AG08395 (cell line): ENCODE measurements at places on chromosomes 16 and 17.
A peak's percentile ranks its signal among the peaks of the same experiment; 100 is the strongest.

DNA sequence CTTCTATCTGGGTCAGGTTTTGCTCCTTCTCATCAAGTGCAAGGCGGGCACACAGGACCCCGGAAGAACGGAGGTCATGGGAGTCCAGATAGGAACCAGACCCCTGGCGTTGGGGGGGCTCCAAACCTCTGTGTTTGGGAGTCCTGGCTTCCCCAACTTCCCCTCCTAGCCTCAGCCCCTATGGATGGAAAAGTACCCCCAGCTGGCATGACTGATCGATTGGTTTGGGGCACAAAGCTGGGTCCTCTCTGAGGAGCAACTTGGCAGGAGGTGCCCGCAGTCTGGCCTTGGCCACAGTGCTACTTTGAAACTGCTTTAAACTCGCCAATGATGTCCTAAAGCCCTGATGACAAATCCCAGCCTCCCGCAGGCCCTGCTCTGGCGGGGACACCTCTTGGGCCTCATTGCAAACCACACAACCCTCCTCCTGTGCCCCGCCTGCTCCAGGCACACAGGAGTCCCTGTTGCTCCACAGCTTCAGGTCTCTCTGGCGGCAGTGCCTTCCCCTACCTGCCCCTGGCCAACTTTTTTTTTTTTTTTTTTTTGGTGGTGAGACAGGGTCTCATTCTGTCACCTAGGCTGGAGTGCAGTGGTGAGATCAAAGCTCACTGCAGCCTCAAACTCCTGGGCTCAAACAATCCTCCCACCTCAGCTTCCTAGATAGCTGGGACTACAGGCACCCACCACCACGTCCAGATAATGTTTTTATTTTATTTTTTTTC, 38.0 kb upstream of the SNN start:
- no peak for DNase-seq

- DNase-seq = peak; percentile 65
Measured at GRCh38 chr17:67376415-67376736, 705 bp upstream of the PITPNC1 start.

- no peak for DNase-seq
Measured at GRCh38 chr16:72122308-72122707, 28.7 kb downstream of the DHX38 start.

DNA sequence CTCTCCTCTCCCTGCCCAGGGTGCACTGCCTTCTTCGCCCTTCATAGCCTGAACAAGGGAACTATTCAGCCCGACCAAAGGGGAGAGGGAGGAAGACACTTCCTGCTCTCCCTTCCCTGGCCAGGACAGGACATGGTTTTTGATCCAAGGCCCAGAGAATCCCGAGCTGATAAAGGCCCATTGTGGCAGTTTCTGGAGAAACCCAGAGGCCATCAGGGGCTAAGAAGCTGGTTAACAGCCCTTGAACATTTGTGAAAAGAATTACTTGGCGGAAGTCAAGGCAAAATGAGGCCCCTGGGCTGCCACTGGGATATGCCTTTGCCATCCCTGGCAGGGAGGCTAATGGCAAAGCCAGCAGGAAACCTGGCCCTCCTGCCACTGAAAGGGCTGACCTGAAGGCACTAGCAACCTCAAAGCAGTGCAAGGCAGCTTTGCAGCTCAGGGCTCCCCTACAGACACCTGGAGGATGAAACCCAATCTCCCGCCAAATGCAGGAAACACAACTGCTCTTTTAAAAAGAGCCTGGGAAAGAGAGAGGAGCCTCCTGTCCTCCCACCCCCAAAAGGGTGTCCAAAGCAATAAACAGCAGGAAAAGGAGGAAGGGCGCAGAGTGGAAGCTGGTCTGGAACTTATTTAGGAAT, 12.6 kb downstream of the PHB1 start:
- DNase-seq = no peak

- DNase-seq = peak; percentile 94
Measured at GRCh38 chr17:82273327-82274133, at the start of gene CSNK1D. CSNK1D (minus strand) TSS chr17:82273700; CDS start chr17:82273381, 319 bp downstream.

DNA sequence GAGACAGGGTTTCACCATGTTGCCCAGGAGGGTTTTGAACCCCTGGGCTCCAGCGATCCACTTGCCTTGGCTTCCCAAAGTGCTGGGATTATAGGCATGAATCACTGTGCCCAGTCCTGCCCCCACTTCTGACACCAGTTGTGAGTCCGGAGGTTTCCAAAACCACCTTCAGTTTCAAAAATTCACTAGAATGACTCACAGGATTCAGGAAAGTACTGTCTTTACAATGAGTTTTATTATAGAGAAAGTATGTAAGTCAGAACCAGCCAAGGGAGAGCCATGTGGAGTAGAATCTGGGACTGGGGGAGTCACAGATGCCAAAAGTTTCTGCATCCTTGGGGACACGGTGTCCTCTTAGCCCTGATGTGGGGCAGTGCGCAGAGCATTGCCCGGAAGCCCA, 55.1 kb downstream of the PLD6 start:
- peak; percentile 71 for DNase-seq

GRCh38 chr17:58574025-58574424, 59.6 kb upstream of the MTMR4 start:
- no peak for DNase-seq

GRCh38 chr16:17368951-17369350, 101.8 kb downstream of the XYLT1 start:
- DNase-seq = no peak

GRCh38 chr17:36696805-36697204, 95.4 kb downstream of the MRM1 start:
- DNase-seq = no peak

DNA sequence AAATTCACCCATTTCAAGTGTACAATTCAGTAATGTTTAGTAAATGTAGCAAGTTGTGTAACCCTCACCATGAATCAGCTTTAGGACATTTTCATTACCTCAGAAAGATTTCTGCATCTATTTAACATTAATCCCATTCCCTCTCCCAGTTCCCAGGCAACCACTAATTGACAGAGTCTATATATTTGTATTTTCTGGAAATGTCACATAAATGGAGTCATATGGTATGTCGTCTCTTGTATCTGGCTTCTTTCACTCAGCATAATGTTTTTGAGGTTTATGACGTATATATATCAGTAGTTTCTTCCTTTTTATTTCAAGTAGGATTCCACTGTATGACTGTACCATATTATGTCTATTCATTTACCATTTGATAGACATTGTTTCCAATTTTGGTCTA, 199.8 kb downstream of the CYB561 start:
- DNase-seq = no peak

DNA sequence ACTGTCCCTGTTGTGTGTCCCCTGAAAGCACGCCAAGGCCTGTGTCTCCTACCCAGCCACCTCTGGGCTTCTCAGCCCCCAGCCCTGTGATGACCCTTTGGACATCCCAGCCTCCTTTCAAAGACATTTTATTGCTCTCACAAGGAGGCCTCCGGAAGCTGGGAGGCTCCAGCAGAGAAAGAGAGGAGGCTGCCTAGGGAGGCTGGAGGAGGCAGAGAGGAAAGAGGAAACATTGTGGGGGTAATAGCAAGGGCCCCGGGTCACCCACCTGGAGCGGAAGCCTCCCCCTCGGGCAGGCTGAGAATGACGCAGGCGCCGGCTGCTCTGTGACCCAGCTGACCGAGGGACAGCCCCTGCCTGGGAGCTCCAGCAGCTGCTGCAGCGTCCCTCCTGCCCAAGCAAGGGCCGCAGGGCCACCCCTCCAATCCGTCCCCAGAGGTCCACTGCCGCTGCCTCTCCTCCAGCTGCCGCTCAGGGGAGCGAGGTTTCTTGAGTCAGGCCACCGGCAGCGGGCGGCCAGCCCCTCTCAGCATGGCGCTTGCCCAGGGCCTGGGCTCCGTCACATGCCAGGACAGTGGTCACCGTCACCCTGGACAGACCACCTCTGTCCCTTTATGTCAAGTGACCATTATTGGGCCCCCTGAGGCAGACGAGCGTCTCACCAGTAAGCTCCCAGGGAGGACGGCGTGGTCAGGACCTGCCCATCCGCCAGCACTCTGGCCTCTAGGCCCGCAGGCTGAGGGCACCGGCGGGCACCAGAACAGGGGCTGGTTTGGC, 29.3 kb downstream of the ACTG1 start:
- no peak for DNase-seq

DNA sequence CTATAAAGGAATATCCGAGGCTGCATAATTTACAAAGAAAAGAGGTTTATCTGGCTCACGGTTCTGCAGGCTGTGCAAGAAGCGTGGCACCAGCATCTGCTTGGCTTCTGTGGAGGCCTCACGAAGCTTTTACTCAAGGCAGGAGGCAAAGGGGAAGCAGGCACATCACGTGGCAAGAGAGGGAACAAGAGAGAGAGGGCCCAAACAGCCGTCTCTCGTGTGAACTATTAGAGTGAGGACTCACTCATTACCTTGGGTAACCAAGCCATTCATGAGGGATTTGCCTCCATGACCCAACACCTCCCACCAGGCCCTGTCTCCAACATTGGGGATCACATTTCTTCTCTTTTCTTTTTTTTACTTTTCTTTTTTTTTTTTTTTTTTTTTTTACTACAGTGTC, 7.5 kb upstream of the ALKBH5 start:
- DNase-seq = no peak

DNA sequence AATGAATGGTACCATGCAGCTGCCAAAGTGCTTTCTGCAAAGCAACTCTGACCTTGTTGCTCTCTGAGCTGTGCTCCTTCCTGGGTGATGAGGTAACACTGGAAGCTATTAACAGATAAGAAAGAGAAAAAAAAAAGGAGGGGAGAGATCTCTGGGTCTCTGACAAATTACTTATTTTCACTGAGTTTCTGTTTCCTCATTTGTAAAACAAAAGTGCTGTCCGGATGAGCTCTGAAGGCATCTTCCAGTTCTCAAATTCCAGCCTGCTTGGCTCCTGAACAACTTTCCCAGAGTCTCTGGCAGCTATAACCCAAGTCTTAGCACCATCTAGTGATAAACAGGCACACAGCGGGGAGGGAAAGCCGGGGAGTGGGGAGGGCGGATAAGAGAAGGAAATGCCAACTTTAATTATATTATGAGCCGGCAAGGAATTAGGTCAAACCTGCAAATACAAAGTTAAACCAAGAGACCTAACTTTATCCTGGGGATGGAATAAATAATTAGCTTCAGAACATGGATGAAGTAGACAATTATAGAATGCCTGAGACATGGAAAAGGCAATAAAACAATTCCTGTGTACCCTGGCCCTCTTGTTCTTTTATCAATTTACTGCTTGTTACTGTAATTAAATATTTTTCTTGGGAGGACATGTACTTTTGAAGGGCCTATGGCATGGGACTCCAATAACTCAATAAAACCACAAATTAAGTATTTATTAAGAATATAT, 61.3 kb upstream of the KIFC3 start:
- DNase-seq = peak; percentile 86

GRCh38 chr17:71900621-71901229, 220.1 kb upstream of the SOX9 start:
- no peak for DNase-seq

DNA sequence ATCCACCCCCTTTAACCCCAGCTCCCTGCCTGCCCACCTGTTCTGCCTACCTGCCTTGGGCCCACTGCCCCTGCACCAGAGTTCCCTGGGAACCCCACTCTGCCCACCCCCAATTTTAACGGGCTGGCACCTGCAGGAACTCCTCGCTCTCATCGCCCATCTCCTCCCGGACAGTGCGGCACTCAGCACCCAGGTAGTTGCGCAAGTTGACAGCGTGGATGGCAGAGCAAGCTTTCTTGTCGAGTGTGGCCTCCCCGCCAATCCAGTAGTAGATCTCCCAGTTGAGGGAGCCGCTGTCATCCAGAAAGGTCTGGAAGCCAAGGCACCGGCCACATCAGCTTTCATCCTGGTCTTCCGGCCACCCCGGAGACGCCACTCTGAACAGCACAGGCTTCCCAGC, 7.8 kb downstream of the FLII start:
- DNase-seq = no peak

- DNase-seq = no peak
Measured at GRCh38 chr17:19237389-19238166, 412 bp downstream of the EPN2 start.
